Pulmonary artery endothelial cell (primary cell): ENCODE measurements at places on chromosomes 2 and 18.

GRCh38 chr2:65630643-65631042 is 198.2 kb upstream of the SPRED2 start:
- DNase-seq, result no peak

- no peak for DNase-seq
Observed at GRCh38 chr2:29777161-29777560, 144.2 kb downstream of the ALK start.

GRCh38 chr2:98479959-98480524 is 35.4 kb downstream of the INPP4A start:
- peak; percentile 64 for DNase-seq

GRCh38 chr2:134570676-134571075 is 148.1 kb downstream of the TMEM163 start:
- no peak for DNase-seq

DNA sequence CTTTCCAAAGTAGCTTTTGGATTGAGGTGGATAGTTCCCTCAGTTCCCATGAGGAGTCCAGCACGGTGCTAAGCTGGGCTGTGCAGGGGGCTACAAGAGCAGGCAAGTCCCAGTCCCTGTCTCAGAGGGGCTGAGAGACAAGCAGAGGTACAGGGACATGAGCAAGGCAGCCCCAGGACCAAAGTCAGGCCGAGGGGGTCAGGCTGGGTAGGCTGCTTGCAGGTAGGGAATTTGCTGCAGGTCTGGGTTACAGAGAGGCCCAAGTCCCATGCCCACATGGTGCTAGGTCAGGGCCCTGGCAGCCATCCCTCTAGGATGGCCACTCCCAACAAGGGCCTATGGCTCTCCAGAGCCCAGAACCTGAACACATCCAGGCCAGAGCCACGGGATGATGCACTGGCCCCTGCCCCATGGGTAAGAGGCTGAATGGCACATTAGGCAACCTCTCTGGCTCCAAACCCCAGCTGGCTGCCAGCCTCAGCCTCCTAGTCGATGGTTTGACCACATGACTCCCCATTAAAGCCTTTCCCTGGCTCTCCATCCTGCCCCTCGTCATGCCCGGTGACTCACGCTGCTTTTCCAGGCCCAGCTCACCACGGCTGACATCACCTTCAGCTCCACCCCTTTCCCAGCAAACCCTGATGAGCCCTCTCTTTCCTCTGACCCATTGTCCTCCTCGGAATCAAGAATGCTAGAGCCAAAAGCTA is 83.7 kb downstream of the SDC1 start:
- peak; percentile 64 for DNase-seq
